ENCODE measurements at places on chromosomes 5 and 9.

DNA sequence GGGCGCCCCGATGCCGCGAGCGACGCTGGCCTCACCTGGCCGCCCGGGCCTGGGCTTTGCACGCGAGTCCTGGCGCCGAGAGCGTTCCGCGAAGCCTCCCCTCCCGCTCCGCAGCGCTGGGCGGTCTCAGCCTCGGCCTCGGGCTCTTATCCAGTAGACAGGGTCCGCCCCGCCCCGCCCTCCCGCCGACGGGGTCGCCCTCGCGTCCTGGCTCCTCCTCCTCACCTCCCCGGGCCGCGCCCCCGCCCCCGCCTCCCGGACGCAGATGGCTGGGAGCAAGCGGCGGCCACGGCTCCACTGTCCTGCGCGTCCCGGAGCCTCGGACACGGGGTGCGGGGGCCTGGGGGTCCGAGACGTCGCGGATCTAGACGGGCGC is at the start of gene SLC6A3:
TSS of gene SLC6A3 (minus strand) at position 128 of the 376 bp plus-strand sequence. CDS start 2,243 bp downstream, outside the sequence.
- no peaks in the 10 kb centered on the region for H3K36me3 ChIP-seq
- H3K27me3 ChIP-seq = peaks cover 55% of the 10 kb centered on the region
- H3K27ac ChIP-seq = no peak within 1 kb of the TSS

GRCh38 chr9:89430995-89431394 is 66.9 kb downstream of the SEMA4D start:
- H3K36me3 ChIP-seq = no peaks in the 10 kb centered on the region
- DNase-seq = no peak
- H3K27ac ChIP-seq = no peak overlapping the region
- no peak overlapping the region for H3K4me3 ChIP-seq
- H3K4me1 ChIP-seq = peaks cover 7% of the 10 kb centered on the region

DNA sequence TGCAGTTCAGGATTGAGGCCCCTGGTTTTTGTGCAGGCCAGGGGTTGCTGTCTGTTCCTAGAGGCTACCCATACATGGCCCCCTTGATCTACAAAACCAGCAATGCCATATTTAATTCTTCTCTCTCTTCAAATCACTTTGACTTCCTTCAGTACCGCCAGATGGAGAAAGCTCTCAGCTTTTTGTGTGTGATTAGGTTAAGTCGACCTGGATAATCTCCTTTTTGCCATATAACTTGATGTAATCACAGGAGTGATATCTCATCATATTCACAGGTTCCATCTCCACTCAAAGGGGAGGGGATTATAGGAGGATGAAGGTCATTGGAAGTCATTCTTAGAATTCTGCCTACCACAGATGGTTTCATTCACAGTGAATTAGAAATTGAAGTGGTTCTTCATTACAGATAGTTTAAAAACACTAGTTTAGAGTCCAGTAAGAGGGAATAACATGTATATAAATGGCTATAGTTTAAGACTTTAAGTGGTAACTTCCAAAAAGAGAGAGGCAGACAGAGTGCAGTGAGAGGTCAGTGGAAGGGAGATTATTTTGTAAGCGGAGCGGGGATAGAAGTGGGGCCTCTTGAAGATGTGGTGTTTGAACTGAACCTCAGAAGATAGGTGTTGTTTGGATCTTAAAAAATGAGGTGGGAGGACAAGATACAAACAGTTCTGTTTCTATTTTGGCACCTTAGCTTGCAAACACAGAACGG is 85.9 kb downstream of the GALNT10 start:
- H3K4me1 ChIP-seq = peaks cover 54% of the 10 kb centered on the region
- H3K27ac ChIP-seq = peak overlapping the region; percentile 51
- no peaks in the 10 kb centered on the region for H3K36me3 ChIP-seq
- H3K4me3 ChIP-seq = no peak overlapping the region

DNA sequence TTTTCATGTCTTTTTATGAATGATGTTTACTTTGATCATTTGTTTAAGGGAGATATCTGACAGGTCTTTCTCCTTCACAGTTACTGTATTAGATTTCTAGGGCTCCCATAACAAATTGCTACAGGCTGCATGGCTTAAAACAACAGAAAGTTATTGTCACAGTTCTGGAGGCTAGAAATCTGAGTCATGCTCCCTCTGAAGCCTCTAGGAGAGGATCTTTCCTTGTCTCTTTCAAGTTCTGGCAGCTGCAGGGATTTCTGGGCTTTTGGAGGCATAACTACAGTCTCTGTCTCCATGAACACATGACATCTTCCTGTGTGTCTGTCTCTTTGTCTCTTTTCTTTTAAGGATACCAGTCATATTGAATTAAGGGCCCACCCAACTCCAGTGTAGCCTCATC is 557.3 kb upstream of the SEMA6A start:
- H3K27ac ChIP-seq = no peak overlapping the region
- no peak overlapping the region for H3K4me3 ChIP-seq
- no peak for DNase-seq
- H3K36me3 ChIP-seq = no peaks in the 10 kb centered on the region
- H3K27me3 ChIP-seq = no peaks in the 10 kb centered on the region
- no peaks in the 10 kb centered on the region for H3K4me1 ChIP-seq

- H3K4me3 ChIP-seq = no peak overlapping the region
- H3K27ac ChIP-seq = no peak overlapping the region
- peaks cover 12% of the 10 kb centered on the region for H3K4me1 ChIP-seq
- H3K36me3 ChIP-seq = no peaks in the 10 kb centered on the region
- DNase-seq = no peak
- peaks cover 5% of the 10 kb centered on the region for H3K27me3 ChIP-seq
Measured at GRCh38 chr5:170525470-170526211, 21.8 kb downstream of the KCNIP1 start.

- no peak for DNase-seq
- H3K4me1 ChIP-seq = no peaks in the 10 kb centered on the region
- H3K27ac ChIP-seq = no peak overlapping the region
- no peak overlapping the region for H3K4me3 ChIP-seq
Measured at GRCh38 chr5:130715541-130715940, 449.5 kb downstream of the HINT1 start.

- H3K4me3 ChIP-seq = no peak overlapping the region
- DNase-seq = no peak
- no peaks in the 10 kb centered on the region for H3K27me3 ChIP-seq
Measured at GRCh38 chr5:142151436-142152383, 43.1 kb downstream of the NDFIP1 start.

- H3K4me3 ChIP-seq = no peak overlapping the region
- DNase-seq = peak; percentile 82
- no peaks in the 10 kb centered on the region for H3K27me3 ChIP-seq
- H3K4me1 ChIP-seq = peaks cover 12% of the 10 kb centered on the region
- H3K36me3 ChIP-seq = no peaks in the 10 kb centered on the region
- peak overlapping the region; percentile 5 for H3K27ac ChIP-seq
Measured at GRCh38 chr5:154301726-154302125, 111.2 kb downstream of the GALNT10 start.

GRCh38 chr5:111998871-111999270 is 241.9 kb upstream of the NREP start:
- no peak overlapping the region for H3K27ac ChIP-seq
- DNase-seq = no peak
- H3K36me3 ChIP-seq = no peaks in the 10 kb centered on the region
- no peaks in the 10 kb centered on the region for H3K27me3 ChIP-seq
- no peak overlapping the region for H3K4me3 ChIP-seq

GRCh38 chr9:84300271-84300670 is 40.3 kb downstream of the SLC28A3 start:
- H3K27ac ChIP-seq = no peak overlapping the region
- no peaks in the 10 kb centered on the region for H3K4me1 ChIP-seq
- no peak overlapping the region for H3K4me3 ChIP-seq
- H3K36me3 ChIP-seq = no peaks in the 10 kb centered on the region

- H3K4me3 ChIP-seq = no peak overlapping the region
- no peaks in the 10 kb centered on the region for H3K27me3 ChIP-seq
- H3K4me1 ChIP-seq = peaks cover 100% of the 10 kb centered on the region
- no peak for DNase-seq
- peaks cover 72% of the 10 kb centered on the region for H3K36me3 ChIP-seq
Measured at GRCh38 chr9:95084254-95084934, 233.1 kb downstream of the FANCC start.

DNA sequence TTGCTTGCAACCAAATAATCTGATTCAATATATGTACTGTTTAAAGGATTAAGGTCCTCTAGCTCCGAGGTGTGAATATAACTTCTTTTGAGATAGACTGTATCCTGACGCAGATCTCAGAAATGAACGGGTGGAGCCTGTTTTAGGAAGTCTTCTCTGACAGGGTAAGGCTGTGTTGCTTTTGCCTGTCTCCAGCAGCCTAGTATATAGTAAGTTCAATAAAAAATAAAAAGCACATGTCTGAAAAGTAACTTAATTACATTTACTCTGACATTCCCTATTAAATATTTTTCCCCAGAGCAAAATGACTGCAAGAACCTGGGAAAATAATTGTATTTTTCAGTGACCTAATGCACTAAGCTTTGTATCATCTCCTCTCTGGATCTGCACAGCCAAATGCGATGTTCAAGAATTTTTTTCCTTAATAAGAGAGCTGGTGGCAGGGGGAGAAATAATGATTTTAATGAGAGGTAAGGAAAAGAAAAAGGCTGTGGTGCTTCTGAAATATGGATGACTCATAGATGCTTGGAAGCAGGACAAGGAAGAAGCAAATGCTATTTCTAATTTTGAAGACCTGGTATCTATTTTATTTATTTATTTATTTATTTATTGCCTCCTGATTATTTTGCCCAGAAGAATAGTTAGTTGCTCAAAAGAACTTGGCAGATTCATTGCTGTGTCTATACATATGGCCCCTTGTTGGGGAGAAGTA is 7.3 kb downstream of the PPP3R2 start:
- DNase-seq = no peak
- H3K4me1 ChIP-seq = no peaks in the 10 kb centered on the region
- no peak overlapping the region for H3K4me3 ChIP-seq
- no peaks in the 10 kb centered on the region for H3K27me3 ChIP-seq
- H3K36me3 ChIP-seq = no peaks in the 10 kb centered on the region

All from esophagus muscularis mucosa (tissue), 4 donors.